ENCODE measurements at places on chromosomes 13 and 19.

DNA sequence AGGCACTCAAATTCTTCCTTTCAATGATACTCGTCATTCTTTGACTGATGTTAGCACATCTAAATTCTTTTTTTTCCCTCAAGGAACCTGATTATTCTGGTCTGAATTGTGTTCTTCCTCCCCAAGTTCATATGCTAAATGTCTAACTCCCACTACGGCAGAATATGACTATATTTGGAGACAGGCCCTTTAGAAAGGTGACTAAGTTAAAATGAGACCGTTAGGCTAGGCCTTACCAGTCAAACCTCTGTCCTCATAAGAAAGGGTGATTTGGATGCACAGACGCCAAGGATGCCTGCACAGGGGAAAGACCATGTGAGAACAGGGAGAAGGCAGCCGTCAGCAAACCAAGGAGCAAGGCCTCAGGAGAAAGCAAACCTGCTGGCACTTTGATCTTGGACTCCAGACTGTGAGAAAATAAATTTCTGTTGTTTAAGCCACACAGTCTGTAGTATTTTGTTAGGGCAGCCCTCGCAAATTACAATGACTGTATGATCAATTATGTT, 13.1 kb upstream of the FOXO1 start:
- no peak for DNase-seq

- no peak for DNase-seq
Measured at GRCh38 chr13:105240371-105240770, 1295.1 kb downstream of the EFNB2 start.

DNA sequence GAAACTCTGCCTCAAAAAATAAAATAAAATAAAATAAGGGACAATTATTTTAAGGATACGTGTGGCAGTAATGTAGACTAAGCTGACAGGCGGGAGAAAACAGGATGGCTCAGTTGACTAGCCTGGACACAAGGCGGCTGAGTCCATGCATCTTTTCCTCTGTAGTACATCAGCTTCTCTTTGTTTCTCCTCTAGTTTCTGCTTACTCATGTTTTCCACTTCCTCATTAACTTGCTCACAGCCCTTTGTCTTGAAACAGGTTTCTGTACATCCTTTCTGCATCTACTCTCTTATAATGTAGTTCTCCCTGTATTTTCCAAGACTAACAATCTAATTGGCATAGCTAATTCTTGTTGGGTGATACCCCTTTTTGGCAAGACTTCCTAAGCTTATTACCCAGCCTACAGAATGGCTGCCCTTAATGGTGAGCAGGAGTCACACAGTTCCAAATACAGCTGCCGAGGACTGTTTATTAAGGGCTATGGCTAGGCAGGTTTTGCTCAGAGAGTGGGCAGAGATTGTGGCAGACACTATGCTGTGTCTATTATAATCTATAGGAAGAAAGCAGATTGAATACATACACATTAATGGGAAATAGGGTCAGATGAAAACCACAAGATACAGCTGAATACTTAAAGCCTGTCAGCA, 58.7 kb upstream of the KLF5 start:
- DNase-seq = peak; percentile 2

GRCh38 chr19:940591-941291, 14.9 kb downstream of the ARID3A start:
- no peak for DNase-seq

DNA sequence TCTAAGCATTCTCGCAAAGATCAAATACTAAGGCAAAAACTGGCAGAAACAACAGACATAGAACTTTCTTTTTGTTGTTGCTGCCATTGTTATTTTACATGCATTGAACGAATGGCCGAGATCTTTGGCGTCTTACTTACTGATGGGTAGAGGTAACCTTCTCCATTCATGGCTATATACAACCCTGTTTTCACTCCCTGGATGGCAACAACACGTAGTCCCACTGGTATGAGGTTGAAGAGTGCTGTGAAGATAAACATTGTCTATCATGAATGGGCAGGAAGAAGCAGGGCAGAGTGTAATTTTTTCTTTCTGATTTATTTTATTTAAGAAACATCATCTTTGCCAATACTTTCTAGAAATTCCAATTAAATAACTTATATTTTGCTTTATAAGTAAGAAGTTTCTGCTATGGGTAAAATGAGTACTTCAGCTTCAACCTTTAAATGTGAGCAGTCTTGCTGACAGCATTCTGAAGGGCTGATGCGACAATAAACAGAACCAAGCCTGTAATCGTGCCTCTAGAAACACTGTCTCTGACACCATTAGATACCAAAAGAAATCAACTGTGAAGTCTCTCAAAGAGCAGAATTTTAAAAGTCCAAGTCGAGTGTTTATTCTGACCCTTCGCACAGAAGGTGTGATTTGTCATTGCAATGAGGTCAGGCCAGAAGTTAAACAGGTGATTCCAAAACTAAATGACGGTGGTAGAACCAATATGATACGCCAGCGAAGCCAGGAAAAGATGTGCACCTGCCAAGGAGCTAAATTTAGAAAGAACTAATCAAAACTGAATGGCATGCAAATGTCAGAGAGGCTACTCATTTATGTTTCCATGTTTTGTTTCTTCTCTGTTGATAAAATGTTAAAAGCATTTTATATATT, 416.4 kb downstream of the ITGBL1 start:
- no peak for DNase-seq

DNA sequence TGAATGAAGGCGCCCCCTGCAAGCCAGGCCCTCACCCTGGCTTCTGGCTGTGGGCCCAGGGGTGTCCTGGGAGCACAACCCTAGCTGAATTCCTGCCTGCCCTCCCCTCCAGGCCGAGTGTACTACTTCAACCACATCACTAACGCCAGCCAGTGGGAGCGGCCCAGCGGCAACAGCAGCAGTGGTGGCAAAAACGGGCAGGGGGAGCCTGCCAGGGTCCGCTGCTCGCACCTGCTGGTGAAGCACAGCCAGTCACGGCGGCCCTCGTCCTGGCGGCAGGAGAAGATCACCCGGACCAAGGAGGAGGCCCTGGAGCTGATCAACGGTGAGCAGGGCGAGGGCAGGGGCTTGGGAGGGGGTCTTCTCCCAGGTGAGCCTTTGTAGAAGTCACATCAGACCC, 3.2 kb downstream of the PIN1 start:
- no peak for DNase-seq

DNA sequence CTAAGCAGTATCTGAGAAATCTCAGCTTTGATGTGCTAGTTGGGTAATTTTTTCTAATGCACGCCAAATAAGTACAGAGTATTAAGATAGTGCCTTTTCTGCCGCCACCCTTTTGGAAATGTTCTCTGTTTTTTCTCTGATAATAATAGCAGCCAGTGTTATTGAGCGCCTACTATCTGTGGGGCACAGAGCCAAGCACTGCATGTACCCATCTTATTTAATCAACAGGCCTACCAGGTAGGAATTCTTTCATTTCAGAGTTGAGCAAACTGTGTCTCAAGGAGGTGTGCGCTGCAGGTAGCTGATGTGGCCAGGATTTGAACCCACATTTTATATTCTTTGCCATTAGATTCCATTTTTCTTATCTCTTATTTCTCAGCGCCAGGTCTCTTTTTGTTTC, 1.4 kb downstream of the EPN1 start:
- no peak for DNase-seq

- no peak for DNase-seq
Measured at GRCh38 chr19:57302020-57302465, 18.2 kb upstream of the ZNF543 start.

- DNase-seq = no peak
Measured at GRCh38 chr13:84077271-84077670, 195.0 kb upstream of the SLITRK1 start.

Data from GM19239 (cell line).